Transverse colon (tissue), 4 donors: ENCODE measurements at places on chromosomes 13 and 19.

- no peak overlapping the region for H3K4me3 ChIP-seq
- H3K27me3 ChIP-seq, result peaks cover 47% of the 10 kb centered on the region
- no peak overlapping the region for H3K27ac ChIP-seq
- DNase-seq, result no peak
- H3K4me1 ChIP-seq, result no peaks in the 10 kb centered on the region
Measured at GRCh38 chr19:17695198-17695597, 7.0 kb upstream of the UNC13A start.

GRCh38 chr19:38488096-38488495, 54.6 kb downstream of the RYR1 start:
- no peaks in the 10 kb centered on the region for H3K4me1 ChIP-seq
- H3K27me3 ChIP-seq, result no peaks in the 10 kb centered on the region
- H3K4me3 ChIP-seq, result no peak overlapping the region
- no peak overlapping the region for H3K27ac ChIP-seq

- peaks cover 45% of the 10 kb centered on the region for H3K4me1 ChIP-seq
- peak overlapping the region; percentile 92 for H3K27ac ChIP-seq
- H3K27me3 ChIP-seq, result no peaks in the 10 kb centered on the region
- H3K4me3 ChIP-seq, result no peak overlapping the region
Measured at GRCh38 chr19:2171349-2172145, 7.8 kb downstream of the DOT1L start.

DNA sequence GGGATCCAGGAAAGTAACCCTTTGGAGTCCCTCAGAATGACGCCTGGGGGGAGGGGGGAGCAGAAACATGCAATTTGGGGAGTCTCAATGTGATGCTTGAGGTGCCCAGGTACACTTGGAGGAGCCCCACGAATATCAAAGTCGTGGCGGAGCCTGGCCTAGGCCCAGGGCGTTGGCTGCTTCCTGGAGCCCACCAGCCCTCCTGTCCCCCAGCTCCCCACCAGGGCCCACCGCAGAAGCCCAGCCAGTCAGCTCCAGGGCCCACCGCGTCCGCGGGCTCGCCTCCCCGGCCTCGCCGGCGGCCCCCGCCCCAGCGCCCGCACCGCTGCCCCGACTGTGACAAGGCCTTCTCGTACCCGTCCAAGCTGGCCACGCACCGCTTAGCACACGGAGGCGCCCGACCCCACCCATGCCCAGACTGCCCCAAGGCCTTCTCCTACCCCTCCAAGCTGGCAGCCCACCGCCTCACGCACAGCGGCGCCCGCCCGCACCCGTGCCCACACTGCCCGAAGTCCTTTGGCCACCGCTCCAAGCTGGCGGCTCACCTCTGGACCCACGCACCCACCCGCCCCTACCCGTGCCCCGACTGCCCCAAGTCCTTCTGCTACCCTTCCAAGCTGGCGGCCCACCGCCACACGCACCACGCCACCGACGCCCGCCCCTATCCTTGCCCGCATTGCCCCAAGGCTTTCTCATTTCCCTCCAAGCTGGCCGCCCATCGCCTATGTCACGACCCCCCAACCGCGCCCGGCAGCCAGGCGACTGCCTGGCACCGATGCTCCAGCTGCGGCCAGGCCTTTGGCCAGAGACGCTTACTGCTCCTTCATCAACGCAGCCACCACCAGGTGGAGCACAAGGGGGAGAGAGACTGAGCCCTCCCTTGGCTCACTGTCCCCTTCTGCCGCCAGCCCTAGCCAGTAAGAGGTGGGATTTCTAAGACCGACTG, 2.1 kb downstream of the ZNF575 start:
- no peaks in the 10 kb centered on the region for H3K36me3 ChIP-seq
- no peak overlapping the region for H3K4me3 ChIP-seq
- H3K4me1 ChIP-seq, result peaks cover 11% of the 10 kb centered on the region
- peak overlapping the region; percentile 92 for H3K27ac ChIP-seq
- no peaks in the 10 kb centered on the region for H3K27me3 ChIP-seq
- DNase-seq, result peak; percentile 64

GRCh38 chr13:53041968-53042516, 13.4 kb downstream of the OLFM4 start:
- no peak overlapping the region for H3K4me3 ChIP-seq
- H3K27me3 ChIP-seq, result no peaks in the 10 kb centered on the region
- H3K4me1 ChIP-seq, result peaks cover 19% of the 10 kb centered on the region
- H3K36me3 ChIP-seq, result no peaks in the 10 kb centered on the region
- no peak for DNase-seq
- H3K27ac ChIP-seq, result no peak overlapping the region

DNA sequence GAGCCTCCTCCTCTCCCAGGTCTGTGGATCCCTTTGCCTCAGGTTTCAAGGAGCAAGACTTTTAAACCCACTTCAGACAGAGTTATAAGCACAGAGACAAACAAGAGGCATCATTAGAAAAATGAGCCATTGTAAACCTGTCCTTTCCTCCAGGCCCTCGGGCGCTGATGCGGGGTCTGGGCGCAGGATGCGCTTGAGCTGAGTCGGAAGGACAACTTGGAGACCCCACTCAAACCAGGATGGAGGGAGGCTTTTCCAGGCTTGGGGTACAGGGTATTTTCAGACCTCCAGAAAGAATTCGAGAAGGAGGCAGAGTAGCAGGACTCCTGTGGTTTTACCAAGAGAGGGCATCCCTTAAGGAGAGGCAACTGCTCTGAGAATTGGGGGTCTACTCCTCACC, 155.6 kb downstream of the NUFIP1 start:
- no peak overlapping the region for H3K4me3 ChIP-seq
- no peaks in the 10 kb centered on the region for H3K4me1 ChIP-seq
- no peak for DNase-seq
- no peak overlapping the region for H3K27ac ChIP-seq
- H3K27me3 ChIP-seq, result no peaks in the 10 kb centered on the region
- H3K36me3 ChIP-seq, result no peaks in the 10 kb centered on the region

GRCh38 chr13:76812206-76812897, 73.9 kb downstream of the KCTD12 start:
- no peaks in the 10 kb centered on the region for H3K4me1 ChIP-seq
- no peak for DNase-seq
- H3K27me3 ChIP-seq, result no peaks in the 10 kb centered on the region
- no peaks in the 10 kb centered on the region for H3K36me3 ChIP-seq
- no peak overlapping the region for H3K27ac ChIP-seq

- no peak overlapping the region for H3K27ac ChIP-seq
- DNase-seq, result no peak
- no peaks in the 10 kb centered on the region for H3K36me3 ChIP-seq
- H3K4me1 ChIP-seq, result no peaks in the 10 kb centered on the region
- H3K4me3 ChIP-seq, result no peak overlapping the region
- no peaks in the 10 kb centered on the region for H3K27me3 ChIP-seq
Measured at GRCh38 chr13:86976521-86977324, 694.4 kb upstream of the SLITRK5 start.

- peak overlapping the region; percentile 41 for H3K27ac ChIP-seq
- H3K4me3 ChIP-seq, result no peak overlapping the region
- H3K36me3 ChIP-seq, result no peaks in the 10 kb centered on the region
- H3K4me1 ChIP-seq, result no peaks in the 10 kb centered on the region
Measured at GRCh38 chr13:34990399-34991214, 48.5 kb downstream of the NBEA start.

GRCh38 chr13:27379126-27379525, 45.3 kb upstream of the GTF3A start:
- H3K27me3 ChIP-seq, result peaks cover 5% of the 10 kb centered on the region
- no peak overlapping the region for H3K27ac ChIP-seq
- no peak overlapping the region for H3K4me3 ChIP-seq

DNA sequence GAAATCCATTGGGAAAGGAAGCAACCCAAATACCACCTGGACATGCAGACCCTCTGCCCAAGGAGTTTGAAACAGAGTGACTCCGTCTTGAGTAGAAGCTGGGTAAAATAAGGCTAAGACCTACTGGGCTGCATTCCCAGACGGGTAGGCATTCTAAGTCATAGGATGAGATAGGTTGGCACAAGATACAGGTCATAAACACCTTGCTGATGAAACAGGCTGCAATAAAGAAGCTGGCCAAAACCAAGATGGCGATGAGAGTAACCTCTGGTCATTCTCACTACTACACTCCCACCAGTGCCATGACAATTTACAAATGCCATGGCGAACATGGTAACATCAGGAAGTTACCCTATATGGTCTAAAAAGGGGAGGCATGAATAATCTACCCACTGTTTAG, 40.2 kb downstream of the RFXAP start:
- DNase-seq, result no peak
- no peaks in the 10 kb centered on the region for H3K4me1 ChIP-seq
- H3K36me3 ChIP-seq, result no peaks in the 10 kb centered on the region
- no peak overlapping the region for H3K4me3 ChIP-seq
- H3K27me3 ChIP-seq, result no peaks in the 10 kb centered on the region
- H3K27ac ChIP-seq, result no peak overlapping the region

GRCh38 chr13:59416561-59416960, 747.2 kb downstream of the DIAPH3 start:
- H3K36me3 ChIP-seq, result no peaks in the 10 kb centered on the region
- no peaks in the 10 kb centered on the region for H3K27me3 ChIP-seq
- no peak overlapping the region for H3K4me3 ChIP-seq
- H3K27ac ChIP-seq, result no peak overlapping the region
- no peak for DNase-seq
- no peaks in the 10 kb centered on the region for H3K4me1 ChIP-seq

DNA sequence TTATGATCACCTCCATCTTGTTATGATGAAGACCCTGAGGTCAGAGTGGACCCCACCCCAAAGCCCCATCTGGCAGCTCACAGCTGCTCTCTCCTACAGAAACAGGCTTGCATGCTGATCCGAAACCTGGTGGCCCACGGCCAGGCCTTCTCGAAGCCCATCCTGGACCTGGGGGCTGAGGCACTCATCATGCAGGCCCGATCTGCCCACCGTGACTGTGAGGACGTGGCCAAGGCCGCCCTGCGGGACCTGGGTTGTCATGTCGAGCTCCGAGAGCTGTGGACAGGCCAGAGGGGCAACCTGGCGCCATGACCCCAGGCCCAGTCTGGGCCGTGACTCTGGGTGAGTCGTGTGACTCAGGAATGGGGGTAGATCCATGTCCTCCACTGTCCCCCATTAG, 6.5 kb upstream of the SLC25A42 start:
- peaks cover 10% of the 10 kb centered on the region for H3K36me3 ChIP-seq
- no peaks in the 10 kb centered on the region for H3K4me1 ChIP-seq
- no peak for DNase-seq
- H3K27me3 ChIP-seq, result no peaks in the 10 kb centered on the region

- H3K36me3 ChIP-seq, result no peaks in the 10 kb centered on the region
- no peak overlapping the region for H3K4me3 ChIP-seq
- H3K27me3 ChIP-seq, result no peaks in the 10 kb centered on the region
- DNase-seq, result no peak
- H3K4me1 ChIP-seq, result no peaks in the 10 kb centered on the region
Measured at GRCh38 chr13:76758738-76759137, 127.5 kb downstream of the KCTD12 start.

DNA sequence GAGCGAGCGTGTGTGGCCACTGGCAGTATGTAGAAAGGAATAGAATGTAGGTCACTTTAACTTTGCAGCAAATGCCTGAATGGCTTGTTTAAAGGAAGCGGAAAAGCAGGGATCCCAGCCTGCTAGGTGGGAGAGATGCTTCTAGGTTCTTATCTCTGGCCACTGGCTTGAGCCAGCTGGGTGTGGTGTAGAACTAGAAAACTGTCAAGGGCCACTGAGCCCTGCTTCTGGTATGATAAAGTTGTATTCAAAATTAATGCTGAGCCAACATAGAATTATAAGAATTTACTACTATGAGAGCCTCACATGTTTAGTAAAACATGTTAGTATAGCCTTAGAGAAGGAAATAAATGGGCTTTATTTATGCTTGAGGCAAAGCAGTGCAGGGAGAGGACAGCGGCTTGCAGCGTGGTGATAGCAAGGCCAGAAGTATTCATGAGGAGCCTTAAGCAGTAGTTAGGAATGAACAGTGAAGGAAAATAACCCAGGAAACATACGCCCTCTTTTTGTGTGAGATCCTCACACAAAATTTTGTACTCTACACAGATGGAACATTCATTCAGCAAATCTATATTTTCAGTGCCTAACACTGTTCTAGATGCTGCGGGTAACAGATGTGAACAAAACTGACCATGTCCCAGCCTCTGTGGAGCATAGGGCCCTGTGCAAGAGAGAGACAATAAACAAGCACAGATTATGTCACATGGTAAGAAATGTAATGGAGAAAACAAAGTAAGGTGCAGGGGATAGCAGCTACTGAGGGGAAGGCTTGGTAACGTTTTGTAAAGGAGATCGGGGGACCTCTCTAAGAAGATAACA, 863.2 kb downstream of the DIAPH3 start:
- no peaks in the 10 kb centered on the region for H3K36me3 ChIP-seq
- no peaks in the 10 kb centered on the region for H3K4me1 ChIP-seq
- DNase-seq, result no peak
- H3K27me3 ChIP-seq, result no peaks in the 10 kb centered on the region

DNA sequence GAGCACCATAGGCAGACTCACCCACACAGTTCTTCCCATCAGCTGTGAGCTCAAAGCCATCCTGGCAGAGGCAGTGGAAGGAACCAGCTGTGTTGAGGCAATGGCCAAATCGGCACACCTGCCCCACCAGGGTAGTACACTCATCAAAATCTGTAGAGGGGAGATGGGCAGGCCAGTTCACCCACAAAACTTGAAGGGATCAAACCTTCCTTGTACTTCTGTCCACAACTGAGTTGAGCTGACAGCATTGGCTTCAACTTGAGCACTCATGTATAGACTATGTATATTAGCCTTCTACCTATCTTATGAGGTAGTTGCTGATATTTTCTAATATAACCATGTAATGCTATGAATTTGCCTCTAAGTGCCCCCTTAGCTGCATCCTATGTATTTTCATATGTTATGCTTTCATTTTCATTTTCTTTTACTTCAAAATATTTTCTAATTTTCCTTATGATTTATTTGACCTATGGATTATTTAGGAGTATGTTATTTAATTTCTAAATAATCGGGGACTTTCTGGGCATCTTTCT, 42.9 kb downstream of the CCL25 start:
- no peaks in the 10 kb centered on the region for H3K4me1 ChIP-seq
- H3K27ac ChIP-seq, result no peak overlapping the region
- DNase-seq, result no peak
- no peaks in the 10 kb centered on the region for H3K27me3 ChIP-seq
- no peaks in the 10 kb centered on the region for H3K36me3 ChIP-seq
- no peak overlapping the region for H3K4me3 ChIP-seq

GRCh38 chr19:2428321-2428690, 920 bp upstream of the TIMM13 start:
- peak; percentile 39 for DNase-seq
- no peaks in the 10 kb centered on the region for H3K27me3 ChIP-seq

DNA sequence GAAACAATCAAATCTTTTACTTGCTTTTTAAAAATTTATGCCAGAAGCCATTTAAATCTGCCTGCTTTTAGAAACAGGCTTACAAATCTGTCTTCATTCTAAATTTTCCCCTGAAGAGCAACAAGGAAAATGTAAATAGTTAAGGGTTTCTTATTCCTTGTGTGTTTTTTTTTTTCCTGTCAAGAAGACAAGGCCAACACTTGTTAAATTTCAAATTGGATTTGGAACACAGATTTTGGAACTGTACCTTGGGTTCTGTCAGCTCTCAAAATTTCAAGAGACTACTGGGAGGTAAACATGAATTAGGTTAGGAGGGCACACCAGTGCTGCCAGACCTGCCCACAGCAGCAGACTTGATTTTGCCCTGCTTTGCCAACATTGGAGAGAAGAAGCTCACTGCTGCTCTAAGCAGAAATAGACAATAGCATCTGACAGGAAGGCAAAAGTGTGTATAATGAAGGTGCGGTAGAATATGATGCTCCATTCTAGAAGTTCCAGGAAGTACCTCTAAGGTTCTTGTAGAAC, 121.7 kb downstream of the NHLRC3 start:
- H3K27ac ChIP-seq, result no peak overlapping the region
- no peaks in the 10 kb centered on the region for H3K36me3 ChIP-seq

GRCh38 chr13:83162493-83162892, 719.8 kb downstream of the SLITRK1 start:
- H3K4me3 ChIP-seq, result no peak overlapping the region
- no peak for DNase-seq
- no peaks in the 10 kb centered on the region for H3K4me1 ChIP-seq
